ENCODE measurements at places on chromosomes 1 and 21.

DNA sequence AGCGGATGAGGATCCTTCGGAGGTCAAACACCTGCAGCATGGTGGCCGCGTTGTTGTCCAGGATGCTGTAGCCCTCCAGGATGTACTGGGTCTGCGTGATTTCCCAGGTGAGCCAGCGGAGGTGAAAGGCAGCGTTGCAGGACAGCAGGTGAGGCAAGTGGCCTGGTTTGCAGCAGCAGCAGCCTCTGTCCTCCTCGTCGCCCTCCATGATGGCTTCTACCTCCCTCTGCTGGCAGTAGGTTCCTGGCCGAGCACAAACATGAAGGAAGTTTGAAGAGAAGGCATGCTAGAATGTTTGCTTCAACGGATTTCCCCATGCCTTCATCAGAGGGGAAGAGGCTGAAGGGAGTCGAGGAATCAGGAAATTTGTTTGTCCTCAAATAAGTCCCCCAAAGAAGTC is 74.7 kb downstream of the NTPCR start:
- no peak for DNase-seq

DNA sequence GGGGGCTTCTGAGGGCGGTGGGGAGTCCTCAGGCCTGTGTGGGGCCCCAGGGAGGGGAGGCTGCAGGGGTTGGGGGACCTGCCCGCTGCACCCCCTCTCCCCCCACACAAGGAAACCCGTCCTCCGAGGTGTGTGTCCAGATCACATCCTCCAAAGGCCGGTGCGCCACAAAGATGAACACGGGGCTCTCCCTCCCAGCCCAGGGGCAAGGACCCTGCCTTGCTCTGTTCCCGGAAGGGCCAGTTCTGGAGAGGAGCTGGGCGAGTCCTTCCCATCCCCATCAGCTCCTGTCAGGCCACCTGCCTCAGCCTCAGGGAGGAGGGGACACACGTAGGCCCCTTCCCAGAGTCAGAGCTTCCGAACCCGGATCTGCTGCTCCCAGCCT is 2.5 kb upstream of the TTLL10 start:
- DNase-seq = no peak

- peak; percentile 94 for DNase-seq
These were observed 340.0 kb downstream of the NPHP4 start for GRCh38 chr1:5651964-5652821.

GRCh38 chr1:116927049-116927798 is 17.5 kb downstream of the PTGFRN start:
- no peak for DNase-seq

- no peak for DNase-seq
These were observed 95.1 kb downstream of the SIPA1L2 start for GRCh38 chr1:232534552-232535517.
